ENCODE measurements at places on chromosomes 1 and 21. TPM values are rescaled to one million over a fixed set of nuclear protein-coding genes. Genes with fewer than 3 reads are reported as not detected.

F5 gene
- 37.4 TPM for total RNA-seq

CRYAA gene
- total RNA-seq, result not detected

HSD3B1 gene
- total RNA-seq, result not detected

RXFP4 gene
- total RNA-seq, result not detected

NENF gene
- total RNA-seq, result 40.7 TPM

PHGDH gene
- 452 TPM for total RNA-seq

BTBD19 gene
- 9.4 TPM for total RNA-seq

VWA1 gene
- 1.4 TPM for total RNA-seq

DNA sequence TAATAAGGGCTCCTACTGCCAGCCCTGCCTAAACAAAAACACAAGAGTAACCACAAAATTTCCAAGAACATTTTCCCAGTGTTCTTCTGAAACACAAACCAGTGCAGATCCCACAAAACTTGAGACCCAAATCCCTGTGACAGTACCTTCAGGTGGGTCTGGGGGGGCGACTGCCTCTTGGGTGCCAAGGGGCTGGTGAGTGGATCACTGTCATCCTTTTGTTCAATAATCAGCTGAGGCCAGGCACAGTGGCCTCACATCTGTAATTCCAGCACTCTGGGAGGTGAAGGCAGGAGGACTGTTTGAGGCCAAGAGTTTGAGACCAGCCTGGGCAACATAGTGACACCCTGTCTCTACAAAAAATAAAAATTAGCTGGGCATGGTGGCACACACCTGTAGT is 87.6 kb downstream of the GLIS1 start:
- DNase-seq, result no peak
- no peaks in the 10 kb centered on the region for H3K4me1 ChIP-seq
- no peak overlapping the region for H3K4me3 ChIP-seq
- H3K27me3 ChIP-seq, result peaks cover 26% of the 10 kb centered on the region
- H3K36me3 ChIP-seq, result no peaks in the 10 kb centered on the region

DNA sequence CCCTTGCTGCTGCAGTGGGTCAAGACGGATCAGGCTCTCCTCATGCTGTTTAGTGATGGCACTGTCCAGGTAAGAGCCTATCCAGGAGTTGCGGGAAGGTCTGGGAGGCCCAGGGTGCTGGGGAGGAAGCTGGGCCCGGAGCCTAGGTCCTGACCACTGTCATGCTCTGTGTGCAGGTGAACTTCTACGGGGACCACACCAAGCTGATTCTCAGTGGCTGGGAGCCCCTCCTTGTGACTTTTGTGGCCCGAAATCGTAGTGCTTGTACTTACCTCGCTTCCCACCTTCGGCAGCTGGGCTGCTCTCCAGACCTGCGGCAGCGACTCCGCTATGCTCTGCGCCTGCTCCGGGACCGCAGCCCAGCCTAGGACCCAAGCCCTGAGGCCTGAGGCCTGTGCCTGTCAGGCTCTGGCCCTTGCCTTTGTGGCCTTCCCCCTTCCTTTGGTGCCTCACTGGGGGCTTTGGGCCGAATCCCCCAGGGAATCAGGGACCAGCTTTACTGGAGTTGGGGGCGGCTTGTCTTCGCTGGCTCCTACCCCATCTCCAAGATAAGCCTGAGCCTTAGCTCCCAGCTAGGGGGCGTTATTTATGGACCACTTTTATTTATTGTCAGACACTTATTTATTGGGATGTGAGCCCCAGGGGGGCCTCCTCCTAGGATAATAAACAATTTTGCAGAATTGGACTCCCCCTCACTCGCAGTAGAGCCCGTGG is 1.7 kb downstream of the DYNLT4 start:
- DNase-seq, result no peak
- peak overlapping the region; percentile 69 for H3K27ac ChIP-seq
- H3K4me1 ChIP-seq, result peaks cover 83% of the 10 kb centered on the region
- H3K27me3 ChIP-seq, result no peaks in the 10 kb centered on the region
- peak overlapping the region; percentile 48 for H3K4me3 ChIP-seq

- no peaks in the 10 kb centered on the region for H3K27me3 ChIP-seq
- no peak overlapping the region for H3K27ac ChIP-seq
- H3K4me1 ChIP-seq, result no peaks in the 10 kb centered on the region
These were observed 220.5 kb downstream of the TRABD2B start for GRCh38 chr1:47776667-47777131.

- no peak overlapping the region for H3K27ac ChIP-seq
- no peaks in the 10 kb centered on the region for H3K27me3 ChIP-seq
- no peak for DNase-seq
- no peak overlapping the region for H3K4me3 ChIP-seq
- H3K36me3 ChIP-seq, result no peaks in the 10 kb centered on the region
These were observed 1652.0 kb downstream of the NCAM2 start for GRCh38 chr21:22650226-22650625.

DNA sequence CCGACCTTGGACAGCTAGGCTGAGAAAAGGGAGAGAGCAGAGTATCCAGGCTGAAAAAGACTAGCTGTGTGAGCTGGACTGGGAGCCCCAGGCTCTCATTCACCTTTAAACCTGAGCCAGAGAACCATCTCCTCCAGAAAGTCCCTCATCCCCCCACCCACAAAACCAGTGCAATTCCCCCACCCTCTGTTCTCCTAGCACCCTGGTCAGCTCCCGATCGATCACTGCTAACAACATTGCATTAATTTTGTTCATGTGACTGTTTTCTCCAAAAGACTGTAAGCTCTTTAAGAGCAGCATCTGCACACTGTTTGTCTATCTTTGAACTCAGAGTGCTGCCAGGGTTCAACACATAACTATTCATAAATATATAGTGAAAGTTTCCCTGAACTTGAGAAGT is 67.1 kb upstream of the NFASC start:
- H3K4me1 ChIP-seq, result no peaks in the 10 kb centered on the region
- H3K27me3 ChIP-seq, result no peaks in the 10 kb centered on the region
- H3K4me3 ChIP-seq, result no peak overlapping the region
- no peaks in the 10 kb centered on the region for H3K36me3 ChIP-seq

- H3K27ac ChIP-seq, result no peak overlapping the region
- no peak overlapping the region for H3K4me3 ChIP-seq
- H3K27me3 ChIP-seq, result no peaks in the 10 kb centered on the region
- no peaks in the 10 kb centered on the region for H3K36me3 ChIP-seq
- no peak for DNase-seq
- H3K4me1 ChIP-seq, result peaks cover 5% of the 10 kb centered on the region
These were observed 24.2 kb upstream of the CDC14A start for GRCh38 chr1:100328133-100328532.

DNA sequence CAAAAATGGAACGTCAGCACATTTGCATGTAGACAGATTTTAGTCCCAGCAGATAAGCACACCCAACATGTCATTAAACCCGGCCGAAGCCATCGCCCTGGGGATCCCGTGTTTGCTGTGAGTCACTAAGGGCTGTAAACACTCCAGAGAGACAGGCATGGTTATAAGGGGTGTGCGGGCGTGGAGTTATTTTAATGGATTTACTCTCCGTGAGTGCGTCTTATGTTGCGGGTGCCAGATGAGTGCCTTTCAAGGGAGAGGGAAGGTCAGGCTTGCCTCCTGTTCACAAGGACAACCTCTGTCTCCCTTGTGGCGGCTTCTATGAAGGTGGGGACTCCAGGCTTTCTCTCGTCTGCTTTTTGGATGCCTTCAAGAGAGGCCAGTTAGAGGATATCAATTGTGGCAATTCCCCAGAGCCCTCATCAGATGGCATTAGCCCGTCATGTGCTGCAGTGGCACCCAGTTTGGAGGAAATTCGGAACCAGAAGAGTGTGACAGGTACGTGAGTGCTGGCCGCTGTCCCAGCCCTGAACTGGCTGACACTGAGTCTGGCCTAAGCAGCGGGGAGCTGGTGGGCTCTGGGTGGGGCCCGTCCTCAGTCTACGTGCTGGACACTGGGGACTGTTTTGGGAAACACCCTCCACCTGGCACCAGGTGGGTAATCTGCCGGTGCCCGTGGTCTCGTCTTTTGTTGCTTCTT is 223.8 kb upstream of the TMEM51 start:
- H3K27me3 ChIP-seq, result peaks cover 31% of the 10 kb centered on the region
- no peak overlapping the region for H3K4me3 ChIP-seq
- no peak overlapping the region for H3K27ac ChIP-seq
- DNase-seq, result no peak
- no peaks in the 10 kb centered on the region for H3K36me3 ChIP-seq

- H3K36me3 ChIP-seq, result peaks cover 6% of the 10 kb centered on the region
- H3K27ac ChIP-seq, result peak overlapping the region; percentile 97
- peaks cover 89% of the 10 kb centered on the region for H3K4me1 ChIP-seq
- H3K27me3 ChIP-seq, result no peaks in the 10 kb centered on the region
- H3K4me3 ChIP-seq, result peak overlapping the region; percentile 72
- peak; percentile 66 for DNase-seq
These were observed 4.1 kb upstream of the TRAF3IP3 start for GRCh38 chr1:209751627-209752231.

GRCh38 chr1:202981939-202982338 is 14.9 kb upstream of the CYB5R1 start:
- no peak for DNase-seq
- H3K27ac ChIP-seq, result peak overlapping the region; percentile 27
- H3K27me3 ChIP-seq, result peaks cover 26% of the 10 kb centered on the region
- H3K4me3 ChIP-seq, result no peak overlapping the region
- no peaks in the 10 kb centered on the region for H3K4me1 ChIP-seq
- no peaks in the 10 kb centered on the region for H3K36me3 ChIP-seq

- H3K27me3 ChIP-seq, result no peaks in the 10 kb centered on the region
- no peak overlapping the region for H3K4me3 ChIP-seq
- no peaks in the 10 kb centered on the region for H3K4me1 ChIP-seq
- no peaks in the 10 kb centered on the region for H3K36me3 ChIP-seq
- DNase-seq, result no peak
These were observed 681.7 kb upstream of the ADAMTS5 start for GRCh38 chr21:27648560-27648959.

DNA sequence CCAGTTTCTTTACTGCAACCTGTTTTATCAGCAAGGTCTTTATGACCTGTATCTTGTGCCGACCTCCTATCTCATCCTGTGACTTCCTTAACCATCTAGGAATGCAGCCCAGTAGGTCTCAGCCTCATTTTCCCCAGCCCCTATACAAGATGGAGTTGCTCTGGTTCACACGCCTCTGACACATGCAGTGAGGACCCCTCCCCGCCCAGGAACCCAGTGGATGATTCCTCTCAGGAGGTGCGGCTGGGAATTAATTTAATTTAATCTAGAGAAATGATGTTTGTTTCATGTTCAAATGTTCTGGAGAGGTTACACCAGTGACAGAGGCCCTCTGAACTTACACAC is 39.0 kb upstream of the LBR start:
- H3K4me1 ChIP-seq, result peaks cover 44% of the 10 kb centered on the region
- peak overlapping the region; percentile 98 for H3K27ac ChIP-seq
- H3K4me3 ChIP-seq, result peak overlapping the region; percentile 96
- H3K36me3 ChIP-seq, result no peaks in the 10 kb centered on the region

GRCh38 chr1:213122514-213122929 is 71.5 kb downstream of the RPS6KC1 start:
- no peak for DNase-seq

DNA sequence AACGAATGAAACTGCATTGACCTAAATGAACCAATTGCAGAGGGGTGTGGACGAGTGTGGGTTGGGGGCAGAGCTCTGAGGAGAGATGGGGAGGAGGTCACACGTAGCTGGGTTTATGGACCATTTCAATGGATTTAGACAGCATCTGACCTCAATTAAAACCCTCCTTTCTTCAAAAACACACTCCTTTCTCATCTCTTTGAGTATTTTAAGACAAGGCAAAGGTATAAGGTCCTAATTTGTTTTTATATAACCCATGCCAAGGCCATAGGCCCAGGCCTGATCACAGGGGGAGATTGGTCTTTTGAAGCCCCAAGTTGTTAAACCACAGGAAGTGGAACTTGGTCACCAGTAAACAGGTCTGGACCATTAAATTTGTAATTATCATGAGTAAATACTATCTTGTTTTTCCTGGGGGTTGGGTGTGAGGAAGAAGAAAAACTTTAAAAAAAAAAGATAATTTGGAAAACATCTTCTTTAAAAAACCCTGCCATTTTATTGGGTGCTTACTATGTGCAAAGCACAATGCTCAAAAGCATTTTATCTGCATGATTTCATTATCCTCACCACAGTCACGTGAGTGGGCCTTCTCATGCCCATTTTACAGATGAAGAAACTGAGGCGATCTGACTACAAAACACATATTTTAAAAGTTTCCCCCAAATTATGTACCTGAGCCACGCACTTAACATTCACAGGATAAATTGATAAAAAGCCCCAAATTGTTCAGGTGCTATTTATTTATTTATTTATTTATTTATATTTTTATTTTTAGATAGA is 8.9 kb upstream of the INAVA start:
- H3K27me3 ChIP-seq, result peaks cover 68% of the 10 kb centered on the region
- peaks cover 39% of the 10 kb centered on the region for H3K4me1 ChIP-seq
- no peaks in the 10 kb centered on the region for H3K36me3 ChIP-seq
- no peak overlapping the region for H3K27ac ChIP-seq
- no peak overlapping the region for H3K4me3 ChIP-seq

- H3K36me3 ChIP-seq, result no peaks in the 10 kb centered on the region
- H3K4me3 ChIP-seq, result no peak overlapping the region
- peaks cover 56% of the 10 kb centered on the region for H3K4me1 ChIP-seq
These were observed 7.7 kb downstream of the SNX27 start for GRCh38 chr1:151619489-151620093.

- no peaks in the 10 kb centered on the region for H3K36me3 ChIP-seq
- H3K4me1 ChIP-seq, result no peaks in the 10 kb centered on the region
- H3K4me3 ChIP-seq, result no peak overlapping the region
- DNase-seq, result no peak
- no peaks in the 10 kb centered on the region for H3K27me3 ChIP-seq
- H3K27ac ChIP-seq, result no peak overlapping the region
These were observed 13.3 kb downstream of the COL6A2 start for GRCh38 chr21:46111193-46111571.

- H3K36me3 ChIP-seq, result no peaks in the 10 kb centered on the region
- no peak overlapping the region for H3K27ac ChIP-seq
- no peaks in the 10 kb centered on the region for H3K27me3 ChIP-seq
- no peak for DNase-seq
These were observed 13.4 kb upstream of the FTCD start for GRCh38 chr21:46168659-46169386.

GRCh38 chr21:27201197-27201596 is 234.3 kb upstream of the ADAMTS5 start:
- no peaks in the 10 kb centered on the region for H3K36me3 ChIP-seq
- H3K27ac ChIP-seq, result no peak overlapping the region
- no peak for DNase-seq
- H3K27me3 ChIP-seq, result no peaks in the 10 kb centered on the region
- H3K4me1 ChIP-seq, result no peaks in the 10 kb centered on the region
- H3K4me3 ChIP-seq, result no peak overlapping the region

GRCh38 chr1:89721351-89721750 is 88.4 kb downstream of the LRRC8C start:
- H3K36me3 ChIP-seq, result peaks cover 25% of the 10 kb centered on the region
- H3K4me1 ChIP-seq, result peaks cover 97% of the 10 kb centered on the region
- H3K4me3 ChIP-seq, result peak overlapping the region; percentile 81
- H3K27me3 ChIP-seq, result no peaks in the 10 kb centered on the region

GRCh38 chr1:173377266-173377665 is 99.9 kb upstream of the PRDX6 start:
- no peaks in the 10 kb centered on the region for H3K4me1 ChIP-seq
- no peak overlapping the region for H3K4me3 ChIP-seq
- H3K27ac ChIP-seq, result no peak overlapping the region
- no peak for DNase-seq
- no peaks in the 10 kb centered on the region for H3K27me3 ChIP-seq
- peaks cover 11% of the 10 kb centered on the region for H3K36me3 ChIP-seq
